ENCODE measurements at places on chromosomes 1 and 21.
A peak's percentile ranks its signal among the peaks of the same experiment; 100 is the strongest.

- peak; percentile 67 for DNase-seq
Measured at GRCh38 chr1:21270086-21270689, 20.1 kb downstream of the ECE1 start.

GRCh38 chr1:173360487-173361063 lies 116.6 kb upstream of the PRDX6 start:
- no peak for DNase-seq

DNA sequence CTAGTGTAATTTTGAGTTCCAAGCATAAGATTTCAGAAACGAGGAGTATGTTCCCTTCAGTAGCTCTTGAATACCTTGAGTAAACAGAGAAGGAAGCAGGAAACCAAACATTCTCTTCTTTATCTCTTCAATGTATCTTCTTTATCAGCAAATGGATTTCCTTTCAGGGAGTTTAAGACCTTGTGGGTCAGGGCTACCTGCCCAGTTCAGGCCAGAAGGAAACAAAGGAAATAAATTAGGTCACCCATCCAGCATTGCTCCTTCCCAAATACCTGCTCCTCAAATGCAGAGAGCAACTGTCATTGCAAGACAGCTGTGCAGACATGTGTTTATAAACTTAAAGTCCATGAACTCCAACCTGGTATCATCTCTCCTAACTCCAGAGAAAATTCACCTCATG lies 130.1 kb upstream of the SOD1 start:
- no peak for DNase-seq

DNA sequence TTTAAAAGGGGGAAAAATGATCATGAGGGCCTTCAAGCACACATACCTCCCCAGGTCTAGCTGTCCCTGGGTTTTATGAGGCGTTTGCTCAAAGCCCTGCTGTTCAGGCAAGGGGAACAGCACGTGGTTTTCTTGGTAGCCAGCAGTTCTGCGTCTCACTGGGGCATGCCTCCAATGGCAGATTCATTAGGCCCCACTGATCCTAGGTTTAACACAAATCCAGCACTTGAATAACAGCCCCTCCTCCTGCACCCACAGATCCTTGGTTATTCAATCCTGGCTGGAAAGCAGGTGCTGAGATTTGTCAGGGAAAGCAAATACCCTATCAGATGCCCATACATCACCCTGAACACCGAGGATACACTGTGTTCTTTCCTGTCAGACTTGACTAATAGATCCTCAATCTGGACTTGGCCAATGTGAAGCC lies 106.4 kb downstream of the ZC3H11B start:
- no peak for DNase-seq

GRCh38 chr1:239893127-239893731 lies 198.5 kb upstream of the FMN2 start:
- DNase-seq = no peak

DNA sequence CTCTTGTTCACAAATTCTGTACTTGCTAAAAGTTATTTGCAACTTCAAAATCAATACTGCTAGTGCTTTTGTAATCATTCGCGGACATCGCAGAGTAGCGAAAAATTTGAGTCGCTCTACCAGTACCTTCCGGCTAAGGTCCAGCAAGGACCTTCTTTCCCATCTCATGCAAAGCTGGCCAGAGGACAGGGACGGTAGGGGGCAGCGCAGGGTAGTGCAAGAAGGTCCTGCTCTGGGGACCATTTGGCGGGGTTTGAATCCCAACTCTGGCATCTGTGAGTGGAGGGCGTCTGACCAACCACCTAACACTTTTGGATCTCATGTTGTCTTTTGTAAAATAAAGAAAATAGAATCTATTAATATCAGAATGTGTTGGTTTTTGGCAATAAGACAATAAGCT lies 258.3 kb downstream of the SPATA17 start:
- DNase-seq = no peak

DNA sequence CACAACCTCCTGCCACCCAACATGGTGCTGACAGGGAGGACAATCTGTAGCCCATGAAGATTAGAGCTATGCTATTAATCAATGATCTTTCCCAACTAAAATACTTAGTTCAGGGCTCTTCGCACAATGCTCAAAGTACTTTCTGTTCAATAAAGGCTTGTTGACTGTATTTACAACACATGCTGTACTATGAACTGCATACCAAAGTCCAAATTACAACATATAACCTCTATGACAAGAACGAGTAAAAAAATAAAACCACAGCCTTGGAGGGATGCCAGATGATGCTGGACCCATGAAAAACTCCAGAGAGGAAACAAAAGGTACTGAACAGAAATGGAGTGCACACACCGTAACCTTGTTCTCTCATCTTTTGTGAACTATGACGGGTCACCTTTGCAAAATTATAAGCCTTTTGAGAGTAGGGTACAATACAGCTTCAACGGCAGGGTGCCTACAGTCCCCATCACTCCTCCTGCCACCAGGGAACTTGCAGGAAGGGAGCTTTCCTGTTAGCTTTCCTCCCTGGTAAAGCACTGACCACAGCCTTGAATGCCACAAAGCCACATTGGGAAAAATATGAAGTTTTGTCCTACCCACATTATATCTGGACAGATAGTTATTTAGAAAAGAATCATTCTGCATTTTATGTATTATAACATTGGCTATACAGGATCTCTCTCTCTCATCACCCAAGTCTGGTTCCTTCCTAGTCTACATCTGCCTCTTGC lies 175.6 kb downstream of the NRIP1 start:
- DNase-seq = no peak

DNA sequence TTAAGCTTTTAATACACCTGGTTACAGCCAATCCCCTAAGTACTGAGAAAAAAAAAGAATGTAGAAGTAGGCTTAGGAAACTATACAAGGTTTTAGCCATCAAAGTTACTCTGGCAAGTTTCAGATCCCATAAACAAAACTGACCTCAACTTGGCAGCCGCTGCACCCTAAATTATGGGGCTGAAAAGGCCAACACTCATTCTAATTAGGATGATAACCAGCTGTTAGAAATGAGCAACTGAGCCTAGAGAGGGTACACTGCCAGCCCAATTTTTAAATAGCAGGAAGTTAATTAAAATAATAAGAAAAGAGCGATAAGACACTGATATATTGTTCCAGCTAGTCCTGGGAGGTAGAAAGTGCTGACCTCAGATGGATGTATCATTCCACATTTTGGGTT lies 105.7 kb upstream of the VAV3 start:
- DNase-seq = no peak

- DNase-seq = no peak
Measured at GRCh38 chr1:20686883-20687725, 25.9 kb upstream of the DDOST start.

GRCh38 chr1:32818804-32819541 lies 1.5 kb downstream of the S100PBP start:
- no peak for DNase-seq

GRCh38 chr1:101301446-101302057 lies 64.7 kb downstream of the S1PR1 start:
- DNase-seq = no peak

- no peak for DNase-seq
Measured at GRCh38 chr21:38280867-38281266, 24.1 kb downstream of the KCNJ15 start.

DNA sequence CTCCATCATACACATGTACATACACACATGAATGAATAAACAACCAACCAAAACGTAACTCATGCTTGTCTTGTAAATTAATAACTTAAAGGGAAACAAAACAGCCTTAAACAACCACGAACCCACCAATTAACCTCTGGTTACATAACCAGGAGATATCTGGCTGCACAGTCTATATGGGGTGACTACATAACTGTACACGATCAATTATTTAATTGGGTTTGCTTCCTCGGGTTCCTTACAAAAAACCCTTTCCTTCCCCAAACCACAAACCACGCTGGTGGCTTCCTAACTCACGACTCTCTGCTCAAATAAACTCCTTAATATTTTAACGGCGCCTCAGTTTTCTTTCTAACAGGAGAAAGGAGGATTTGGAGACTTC lies 744 bp downstream of the ZNF670 start:
- no peak for DNase-seq

DNA sequence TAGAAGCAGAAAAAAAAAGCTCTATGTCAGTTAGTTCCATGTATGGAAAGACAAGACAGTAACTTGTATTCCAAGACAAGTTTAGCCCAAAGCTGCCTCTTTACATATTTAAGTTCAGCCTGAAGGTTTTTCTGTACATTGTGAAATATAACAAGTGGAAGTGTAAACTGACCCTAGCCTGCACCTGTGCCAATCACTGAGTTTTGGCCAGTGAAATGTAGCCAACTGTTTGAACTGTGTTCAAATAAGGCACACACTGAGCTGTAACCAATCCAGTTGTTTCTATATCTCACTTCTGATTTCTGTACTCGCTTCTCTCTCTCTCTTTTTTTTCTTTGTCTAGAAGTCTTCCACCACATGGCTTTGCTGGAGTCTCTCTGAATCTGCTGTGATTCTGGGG lies 1227.1 kb downstream of the NCAM2 start:
- no peak for DNase-seq

- DNase-seq = no peak
Measured at GRCh38 chr1:63878932-63879331, 105.1 kb downstream of the ROR1 start.

- no peak for DNase-seq
Measured at GRCh38 chr21:17402937-17403336, 109.9 kb upstream of the CXADR start.

DNA sequence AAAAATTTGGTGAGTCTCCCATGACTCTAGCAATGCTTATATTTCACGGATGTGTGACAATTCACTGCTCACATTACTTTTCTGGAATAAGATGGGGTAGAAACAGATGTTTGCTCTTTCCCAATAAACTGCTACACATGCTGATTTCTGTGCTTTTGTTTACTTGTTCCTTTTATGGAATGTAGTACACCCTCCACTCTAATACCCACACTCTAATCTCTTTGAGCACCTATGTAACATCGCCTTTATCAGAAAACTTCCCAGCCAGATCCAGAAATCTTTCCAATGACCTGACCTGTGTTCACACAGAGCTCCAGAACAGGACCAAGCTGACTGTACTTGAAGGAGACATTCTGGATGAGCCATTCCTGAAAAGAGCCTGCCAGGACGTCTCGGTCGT lies 4.2 kb downstream of the HSD3B2 start:
- DNase-seq = no peak

- no peak for DNase-seq
Measured at GRCh38 chr1:173527151-173527826, 50.2 kb downstream of the PRDX6 start.

DNA sequence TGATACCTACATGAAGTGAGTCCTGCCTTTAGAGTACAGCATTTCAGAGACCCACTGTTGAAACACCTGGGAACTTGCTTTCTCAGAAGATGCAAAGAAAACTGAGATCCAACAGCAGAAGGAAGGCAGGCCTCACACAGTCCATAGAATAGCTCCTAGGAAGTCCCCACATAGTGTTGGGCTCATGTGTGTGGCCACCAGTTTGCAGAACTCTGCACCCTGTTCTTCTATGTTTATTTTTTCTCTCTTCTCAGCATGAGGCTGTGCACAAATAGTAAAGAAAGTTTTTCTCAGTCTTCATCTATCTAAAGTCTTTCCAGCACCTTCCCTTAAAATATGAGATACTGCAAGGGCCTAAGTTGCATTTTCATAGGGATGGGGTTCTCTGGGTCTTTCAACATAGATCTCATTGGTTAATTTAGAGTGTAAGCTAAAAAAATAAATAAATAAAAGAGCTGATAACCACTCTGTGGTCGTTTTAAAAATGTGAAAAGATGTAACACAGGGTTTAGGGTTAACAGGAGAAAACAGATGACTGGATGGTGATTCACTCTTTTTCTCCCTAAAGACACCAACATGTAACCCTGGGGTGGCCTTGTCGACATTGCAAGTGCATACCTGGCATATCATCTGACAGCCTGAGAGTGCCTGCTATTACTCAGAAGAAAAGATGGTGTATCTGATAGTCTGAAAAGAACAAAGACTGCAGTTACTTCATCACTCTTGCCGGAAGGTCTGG lies 94.6 kb downstream of the ZC3H11B start:
- DNase-seq = no peak

All from activated CD4-positive, CD25-positive, alpha-beta regulatory T cell (primary cell).